ENCODE measurements at places on chromosomes 7 and 10. TPM values are rescaled to one million over a fixed set of nuclear protein-coding genes. Genes with fewer than 3 reads are reported as not detected.

PLEKHS1 gene
- not detected for total RNA-seq

FRAT1 gene
- total RNA-seq: 4.1 TPM

BBIP1 gene
- 19.6 TPM for total RNA-seq

PBLD gene
- total RNA-seq: 1.9 TPM
